OCI-LY7 (cell line): ENCODE measurements at places on chromosomes 4 and X. TPM values are rescaled to one million over a fixed set of nuclear protein-coding genes. Genes with fewer than 3 reads are reported as not detected.

Gene NLGN4X
- 0.15 and 0.55 TPM in 2 replicates for total RNA-seq

- no peak for DNase-seq
Measured at GRCh38 chr4:11608992-11609391, 180.3 kb upstream of the HS3ST1 start.

Gene MAGEC1
- not detected in 2 replicates for total RNA-seq

DNA sequence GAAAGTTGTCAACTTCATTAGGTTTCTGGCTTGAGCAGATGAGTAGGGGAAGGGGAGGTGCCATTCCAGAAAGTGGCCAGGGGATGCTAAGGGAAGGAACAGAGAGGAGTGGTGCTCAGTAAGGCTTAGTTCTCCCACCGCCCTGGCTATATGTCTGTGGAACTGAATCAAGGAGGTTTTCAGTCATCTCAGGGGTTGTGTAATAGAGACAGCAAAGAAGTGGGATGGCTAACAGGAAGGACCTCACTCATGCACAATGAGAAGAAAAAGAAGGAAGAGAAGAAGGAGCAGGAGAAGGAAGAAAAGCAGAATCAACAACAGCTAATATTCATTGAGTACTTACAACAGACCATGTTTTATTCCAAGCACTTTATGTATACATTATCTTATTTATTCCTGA, 368.7 kb downstream of the MID1IP1 start:
- no peak for DNase-seq

DNA sequence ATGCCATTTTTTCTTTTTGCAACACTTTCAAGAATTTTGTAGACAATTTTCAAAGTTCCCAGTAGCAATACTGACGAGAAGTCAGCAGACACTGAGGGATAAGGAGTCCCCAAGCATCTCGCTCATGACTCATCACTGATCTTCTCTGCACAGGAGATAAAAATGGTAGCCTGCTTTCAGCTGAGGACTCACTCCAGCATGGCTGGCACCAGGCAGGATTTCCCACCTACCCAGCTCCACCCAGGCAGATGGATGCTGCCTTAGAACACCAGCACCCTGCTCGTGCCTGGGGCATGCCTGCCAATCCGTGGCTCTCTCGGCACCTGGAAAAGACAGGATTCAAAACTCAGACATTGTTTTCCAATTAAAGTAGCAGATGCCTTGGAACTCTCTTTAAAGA, 24.9 kb downstream of the JAKMIP1 start:
- no peak for DNase-seq

- DNase-seq, result no peak
Measured at GRCh38 chr4:184810720-184811119, 15.0 kb downstream of the ACSL1 start.

DNA sequence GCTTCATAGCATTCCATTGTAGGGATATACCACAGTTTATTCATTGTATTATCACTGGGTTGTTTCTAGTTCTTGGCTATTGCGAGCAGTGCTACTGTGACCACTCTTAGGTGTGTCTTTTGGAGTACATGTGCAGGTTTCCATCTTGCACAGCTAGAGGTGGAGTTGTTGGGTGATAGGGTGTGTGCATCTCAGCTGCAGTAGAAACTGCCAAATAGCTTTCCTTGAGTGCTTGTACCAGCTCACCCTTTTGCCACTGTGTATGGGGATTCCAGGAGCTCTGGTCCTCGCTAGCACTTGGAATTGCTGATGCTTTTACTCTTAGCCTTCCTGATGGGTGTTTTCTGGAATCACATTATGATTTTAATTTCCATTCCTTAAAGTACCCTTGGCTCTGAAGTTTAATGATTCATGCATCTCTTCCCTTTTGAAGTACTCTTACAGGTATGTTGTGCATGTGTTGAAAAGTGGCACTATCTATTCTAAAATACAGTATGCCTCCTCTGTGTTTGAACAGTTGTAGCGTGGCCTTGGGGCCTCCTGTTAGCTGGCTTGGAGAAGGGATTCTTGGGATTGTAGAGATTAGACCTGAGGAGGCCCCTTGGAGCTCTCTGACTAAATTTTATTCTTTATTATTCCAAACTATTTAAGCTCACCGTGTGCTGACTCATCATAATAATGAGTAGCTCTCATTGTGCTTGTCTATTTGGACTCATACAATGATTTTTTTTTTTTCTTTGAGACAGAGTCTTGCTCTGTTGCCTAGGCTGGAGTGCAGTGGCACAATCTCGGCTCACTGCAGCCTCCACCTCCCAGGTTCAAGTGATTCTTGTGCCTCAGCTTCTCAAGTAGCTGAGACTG, 38.4 kb downstream of the HTT start:
- no peak for DNase-seq

DNA sequence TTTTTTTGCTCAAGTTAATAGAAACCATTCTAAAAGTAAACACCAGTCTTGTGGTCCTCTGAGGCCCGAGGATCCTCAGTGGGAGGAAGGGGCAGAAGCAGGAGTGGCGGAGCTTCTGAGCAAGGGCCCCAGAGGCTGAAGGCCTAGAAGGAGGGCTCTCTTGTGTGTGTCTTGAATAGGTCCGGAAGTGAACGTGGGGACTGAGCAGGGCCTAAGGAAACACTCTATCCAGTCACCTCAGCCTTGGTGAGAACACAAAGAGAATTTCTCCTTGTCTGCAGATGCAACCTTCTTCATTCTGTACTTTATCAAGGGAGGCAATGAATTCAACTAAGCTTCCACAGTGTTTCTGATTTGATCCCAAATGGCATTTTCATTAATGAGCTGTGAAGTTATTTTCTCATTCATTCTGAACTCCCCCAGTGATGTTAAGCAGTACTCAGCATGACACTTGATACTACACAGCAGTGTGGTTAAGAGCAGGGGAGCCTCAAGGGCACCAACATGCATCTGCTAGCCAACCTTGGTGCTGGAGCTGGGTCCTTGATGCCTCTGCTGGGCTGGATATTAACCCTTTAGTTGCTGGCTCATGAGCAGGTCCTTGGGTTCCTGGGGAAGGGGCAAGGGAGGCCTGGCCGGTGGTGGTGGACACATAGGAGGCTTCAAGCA, 64.7 kb downstream of the RBM47 start:
- peak; percentile 61 for DNase-seq

Gene CXXC4
- total RNA-seq, result not detected in 2 replicates

GRCh38 chr4:38723726-38724474, 58.9 kb downstream of the TLR10 start:
- DNase-seq, result no peak

Gene ZMYM3
- total RNA-seq, result 40.3 and 41.4 TPM in 2 replicates

DNA sequence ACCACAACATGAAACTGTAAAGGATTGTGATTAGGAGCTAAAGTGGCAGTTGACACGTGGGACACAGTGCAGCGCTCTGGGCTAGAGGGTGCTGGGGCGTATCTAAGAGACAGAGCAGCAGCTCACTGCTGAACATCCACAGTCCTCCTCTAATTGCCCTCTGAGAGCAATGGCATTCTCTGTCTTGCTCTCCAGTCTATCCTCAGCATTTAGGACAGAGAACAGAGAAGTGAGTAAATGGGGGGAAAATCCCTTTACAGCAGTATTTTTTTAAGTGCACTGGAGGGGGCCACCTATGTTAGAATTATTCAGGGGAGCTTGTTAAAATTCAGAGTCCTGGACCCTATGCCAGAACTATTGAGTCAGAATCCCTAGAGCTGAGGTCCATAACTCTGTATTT, 4.2 kb upstream of the TMEM154 start:
- DNase-seq, result peak; percentile 38

Gene COX7B2
- total RNA-seq, result not detected in 2 replicates

Gene FAM53A
- total RNA-seq, result 1.5 and 1.8 TPM in 2 replicates

- no peak for DNase-seq
Measured at GRCh38 chr4:84925558-84925957, 40.9 kb downstream of the WDFY3 start.

DNA sequence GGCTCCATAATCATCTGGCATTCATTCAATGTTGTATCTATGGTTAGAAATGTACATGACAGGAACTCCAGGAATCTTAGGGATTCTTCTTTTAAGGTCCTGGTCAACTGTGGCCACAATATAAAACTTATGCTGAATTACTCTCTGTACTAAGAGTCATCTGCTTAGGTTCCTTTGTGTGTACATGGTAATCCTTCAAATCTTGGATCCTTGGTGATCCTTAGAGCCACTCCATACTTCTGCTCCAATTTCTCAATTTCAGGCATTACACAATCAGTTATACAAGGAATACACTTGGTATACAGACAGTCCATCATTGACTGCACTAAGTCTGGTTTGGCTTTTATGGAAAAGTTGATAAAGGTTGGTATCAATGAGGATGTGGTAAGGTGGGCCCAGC, 5.8 kb downstream of the SRD5A3 start:
- DNase-seq, result no peak

- peak; percentile 34 for DNase-seq
Measured at GRCh38 chrX:30570505-30570904, 7.1 kb downstream of the TASL start.

- no peak for DNase-seq
Measured at GRCh38 chr4:156255230-156256007, 301.8 kb upstream of the CTSO start.

DNA sequence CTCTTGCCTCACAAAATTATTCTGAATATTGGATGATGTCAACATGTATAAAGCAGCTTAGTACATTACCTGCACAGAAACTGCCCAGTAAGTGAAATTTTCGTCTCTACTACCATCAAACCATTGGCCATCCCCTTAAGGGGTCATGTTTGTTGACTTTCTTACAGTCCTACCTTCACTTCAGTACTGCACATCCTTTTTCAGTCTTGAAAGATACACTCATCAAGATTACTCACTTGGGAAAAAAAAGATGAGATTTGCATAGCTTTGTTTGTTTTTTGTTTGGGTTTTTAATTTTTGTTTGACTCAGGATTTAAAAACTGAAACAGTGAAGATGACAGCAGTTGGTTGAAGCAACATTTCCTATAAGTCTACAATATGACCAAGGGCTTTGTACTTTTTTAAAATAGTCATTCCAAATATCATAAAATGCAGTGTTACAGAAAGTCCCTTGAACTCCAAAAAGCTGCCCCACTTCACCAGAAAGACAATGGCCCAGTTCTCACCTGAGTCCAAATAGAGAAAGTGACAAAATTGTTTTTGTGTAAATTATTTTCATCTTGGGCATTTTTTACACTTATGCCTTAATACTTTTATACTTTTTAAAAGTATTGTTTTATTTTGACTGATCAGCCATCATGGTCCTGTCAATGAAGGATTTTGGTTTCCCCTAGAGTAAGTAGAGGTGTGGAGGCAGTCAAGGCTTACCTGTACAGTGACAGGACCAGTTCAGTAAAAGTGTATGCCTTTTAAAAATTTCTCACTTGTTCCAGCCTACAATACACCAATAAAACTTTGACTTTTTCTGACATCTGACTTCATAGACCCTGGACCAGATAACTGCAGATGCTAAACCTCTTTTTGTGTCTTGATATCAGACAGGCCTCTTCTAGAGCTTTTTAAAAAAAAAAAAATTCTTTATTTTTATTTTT, 59.7 kb upstream of the EDA2R start:
- no peak for DNase-seq

Gene AKAP4
- total RNA-seq, result not detected in 2 replicates

DNA sequence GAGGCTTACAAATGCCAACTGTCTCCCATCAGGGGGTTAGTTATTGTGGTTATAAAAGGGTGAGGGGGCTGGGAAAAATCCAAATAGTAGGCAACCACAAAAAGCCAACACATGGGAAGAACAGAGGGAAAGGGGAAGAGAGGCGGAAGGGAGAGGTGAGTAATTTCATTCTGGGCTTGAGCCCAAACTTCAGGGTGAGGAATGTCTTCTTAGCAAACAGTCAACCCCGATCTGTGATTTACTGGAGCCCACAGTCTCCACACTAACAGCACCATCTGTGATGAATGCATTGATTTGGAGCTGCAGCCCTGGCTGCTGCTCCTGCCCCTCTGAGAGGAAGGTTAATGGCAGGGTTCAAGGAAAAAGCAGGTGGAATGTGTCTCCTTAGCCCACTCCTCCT, 162.2 kb upstream of the GPR101 start:
- DNase-seq, result no peak

DNA sequence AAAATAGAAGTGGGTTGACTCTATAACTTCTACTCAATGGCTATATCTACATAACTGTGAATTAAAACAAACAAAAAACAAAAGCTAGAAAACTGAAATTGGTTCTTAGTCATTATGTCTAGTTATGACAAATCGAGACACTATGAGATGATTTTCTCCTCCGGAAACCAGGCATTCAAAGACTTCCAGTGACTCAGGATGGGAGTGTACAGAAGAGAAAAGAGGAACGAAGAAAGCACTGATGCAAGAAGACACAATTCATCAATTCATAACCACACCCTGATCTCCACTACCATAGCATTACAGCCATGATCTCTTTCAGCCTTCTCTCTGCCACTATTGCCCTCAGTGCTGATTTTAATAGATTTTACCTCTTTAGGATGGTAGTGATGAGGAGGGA, 253.6 kb downstream of the CBLL2 start:
- DNase-seq, result no peak

Gene FBXO8
- total RNA-seq, result 12.7 and 13.5 TPM in 2 replicates

Gene PDZD11
- total RNA-seq, result 27.4 and 30.3 TPM in 2 replicates

Gene UGT2A1
- total RNA-seq, result not detected in 2 replicates

Gene BEND4
- 32.6 and 33.4 TPM in 2 replicates for total RNA-seq

DNA sequence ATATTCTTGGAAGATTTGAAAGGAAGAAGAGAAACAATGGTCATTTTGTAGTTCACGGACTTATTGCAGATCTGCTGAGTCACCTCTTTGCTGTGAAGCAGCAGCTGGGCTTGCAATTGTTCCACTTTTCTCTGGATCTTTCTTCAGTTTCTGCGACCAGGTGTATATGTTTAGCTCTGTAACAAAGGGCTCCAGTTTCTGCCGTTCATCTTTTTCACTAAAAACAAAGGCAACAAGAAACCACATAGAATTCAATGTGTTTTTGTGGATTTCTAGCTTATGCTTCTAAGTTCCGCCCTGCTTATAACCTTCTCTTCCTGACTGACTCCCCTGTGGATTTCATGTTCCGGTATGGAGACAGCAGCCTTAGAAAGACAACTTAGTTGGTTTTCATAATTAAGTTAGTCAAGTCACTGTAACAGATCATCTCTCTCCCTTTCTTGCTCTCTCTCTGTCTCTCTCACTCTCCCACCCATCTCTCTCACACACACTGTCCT, 121.6 kb upstream of the EPHA5 start:
- no peak for DNase-seq

Gene PRMT9
- total RNA-seq, result 13.1 and 13.9 TPM in 2 replicates

Gene MAGEA11
- total RNA-seq, result not detected in 2 replicates

DNA sequence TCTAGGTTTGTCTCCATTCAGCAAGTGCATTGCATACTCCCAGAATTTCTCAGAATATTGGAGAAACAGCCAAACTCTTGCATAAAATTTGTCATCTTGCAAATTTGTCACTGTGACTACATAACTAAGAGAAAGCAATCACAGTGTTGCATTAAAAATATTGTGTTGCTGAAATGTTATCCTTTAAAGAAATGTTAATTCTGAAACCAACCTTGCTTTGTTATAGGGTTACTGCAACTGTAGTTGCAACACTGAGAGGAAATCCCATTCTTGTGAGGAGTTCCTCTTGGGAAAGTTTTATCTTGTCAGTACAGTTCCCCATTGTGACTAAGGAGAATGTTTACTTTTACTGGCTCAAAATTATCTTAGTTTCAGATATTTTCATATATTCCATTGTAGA, 20.9 kb downstream of the CYBB start:
- DNase-seq, result no peak
